ENCODE measurements at places on chromosomes 12 and 14.

- DNase-seq: peak; percentile 53
Observed at GRCh38 chr12:117380083-117380482, 18.7 kb upstream of the NOS1 start.

DNA sequence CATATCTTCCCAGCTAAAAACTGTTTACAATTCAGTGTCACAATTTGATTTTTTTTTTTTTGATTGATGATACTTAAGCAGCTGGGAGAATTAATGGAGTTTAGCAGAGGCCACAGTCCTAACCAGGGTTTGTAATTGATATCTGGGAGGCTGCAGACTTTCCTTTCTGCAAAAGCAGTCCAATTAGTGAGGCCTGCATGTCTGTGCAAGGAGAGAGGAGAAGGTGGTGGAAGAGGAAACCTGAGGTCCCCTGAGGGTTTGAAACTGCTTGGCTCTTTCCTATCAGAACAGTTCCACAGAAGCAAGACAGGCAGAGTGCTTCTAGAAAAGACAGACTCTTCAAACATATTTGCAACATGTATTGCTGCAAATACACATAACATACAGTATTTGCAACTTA is 160.8 kb upstream of the KRR1 start:
- no peak for DNase-seq

GRCh38 chr12:26768611-26769603 is 64.1 kb downstream of the ITPR2 start:
- DNase-seq: peak; percentile 97

DNA sequence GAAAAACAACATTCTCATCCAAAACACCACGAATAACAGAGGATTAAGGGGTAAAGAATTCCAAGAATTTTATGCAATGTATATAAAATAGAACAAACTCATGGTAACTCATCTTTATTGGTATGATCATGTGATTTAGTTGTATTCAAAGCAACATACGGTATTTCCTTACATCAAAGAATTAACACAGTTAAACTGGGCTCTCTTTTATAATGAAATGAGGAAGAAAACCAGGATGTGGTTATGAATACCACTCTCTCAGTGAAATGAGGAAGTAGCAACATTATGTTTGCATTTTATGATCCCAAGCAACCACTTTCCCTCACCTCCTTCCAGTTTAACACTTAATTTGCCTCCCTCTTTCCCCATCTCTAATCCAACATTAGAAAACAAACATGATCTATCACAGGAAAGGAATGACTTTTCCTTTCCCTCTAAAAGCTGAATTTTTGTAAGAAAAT is 22.9 kb downstream of the SPTLC2 start:
- peak; percentile 27 for DNase-seq

DNA sequence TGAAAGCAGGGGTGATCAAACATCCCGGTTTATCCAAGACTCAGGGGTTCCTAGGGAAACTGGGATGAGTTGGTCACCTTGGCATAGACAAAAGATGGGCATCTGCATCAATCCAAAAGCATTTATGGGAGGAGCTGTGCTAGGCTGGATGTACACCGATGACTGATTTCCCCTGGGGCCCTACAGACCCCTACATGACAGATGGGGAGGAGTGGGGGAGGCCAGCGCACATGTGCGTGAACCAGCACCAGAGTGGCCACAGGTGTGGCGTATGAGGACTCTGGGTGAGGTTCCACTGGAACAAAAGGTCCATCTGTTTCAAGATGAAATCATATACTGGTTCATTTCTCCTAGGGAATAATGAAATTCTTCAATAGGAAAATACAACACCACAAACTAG is 210.4 kb downstream of the ITPR2 start:
- DNase-seq: no peak

DNA sequence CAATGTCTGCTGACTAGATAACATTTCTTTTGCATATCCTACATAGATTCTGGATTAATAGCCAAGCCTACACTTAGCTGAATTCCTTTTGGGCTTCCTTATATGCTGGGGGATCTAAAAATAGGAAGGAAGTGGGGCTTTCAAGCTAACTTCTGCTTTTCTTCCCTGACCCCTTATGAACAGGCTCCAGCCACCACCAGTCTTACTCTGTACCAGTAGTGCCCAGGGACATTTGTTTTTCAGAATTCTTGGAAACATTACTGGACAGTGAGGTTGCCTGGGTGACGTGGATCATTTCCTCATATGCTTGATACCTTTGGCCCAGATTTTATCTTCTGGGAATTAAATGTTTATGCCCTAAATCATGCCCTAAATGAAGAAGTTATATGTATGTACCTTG is 55.9 kb upstream of the SRRM4 start:
- DNase-seq: no peak

GRCh38 chr14:83863042-83863774 is 1666.7 kb upstream of the FLRT2 start:
- DNase-seq: peak; percentile 10

DNA sequence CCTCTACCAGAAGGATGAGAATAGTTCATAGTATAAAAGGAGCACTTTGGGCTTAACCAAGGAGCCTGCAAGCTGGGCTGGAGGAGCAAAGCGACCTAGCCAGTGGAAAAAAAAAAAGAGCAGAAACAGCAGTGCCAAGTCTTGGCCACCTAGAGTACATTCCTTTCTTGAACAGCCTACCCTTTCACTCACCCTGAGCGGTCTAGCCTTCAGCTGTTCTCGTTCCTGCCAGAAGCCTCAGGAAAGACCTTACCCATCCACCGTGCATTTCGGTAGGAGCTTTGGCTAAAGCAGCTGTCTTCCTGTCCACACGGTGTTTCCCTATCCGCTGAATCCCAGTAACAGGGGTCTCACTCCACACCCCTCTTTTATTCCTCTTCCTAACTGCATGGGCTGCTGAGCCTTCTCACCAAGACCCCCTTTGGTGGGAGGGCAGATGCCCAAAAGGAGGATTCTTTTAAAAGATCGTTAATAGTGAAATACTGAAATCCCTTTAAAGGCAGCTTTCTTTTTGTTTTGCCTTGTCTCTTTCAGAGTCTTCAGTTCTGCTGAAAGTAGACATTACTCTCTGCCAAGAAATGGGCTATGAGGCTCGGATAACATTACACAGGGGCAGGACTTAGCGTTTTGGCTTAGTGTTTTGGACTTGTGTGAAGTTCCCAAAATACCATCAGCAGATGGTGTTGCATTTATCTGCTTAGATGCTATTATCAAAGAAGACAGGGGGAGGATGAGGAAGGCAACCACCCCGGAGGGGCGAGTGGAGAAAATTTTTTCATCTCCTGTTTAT is 88.5 kb upstream of the METAP2 start:
- DNase-seq: no peak

- peak; percentile 81 for DNase-seq
Observed at GRCh38 chr12:6632026-6632983, 3.5 kb downstream of the LPAR5 start.

GRCh38 chr12:752695-753610 is 574 bp downstream of the WNK1 start:
- DNase-seq: peak; percentile 94

- no peak for DNase-seq
Observed at GRCh38 chr12:77500089-77500488, 330.6 kb upstream of the NAV3 start.

DNA sequence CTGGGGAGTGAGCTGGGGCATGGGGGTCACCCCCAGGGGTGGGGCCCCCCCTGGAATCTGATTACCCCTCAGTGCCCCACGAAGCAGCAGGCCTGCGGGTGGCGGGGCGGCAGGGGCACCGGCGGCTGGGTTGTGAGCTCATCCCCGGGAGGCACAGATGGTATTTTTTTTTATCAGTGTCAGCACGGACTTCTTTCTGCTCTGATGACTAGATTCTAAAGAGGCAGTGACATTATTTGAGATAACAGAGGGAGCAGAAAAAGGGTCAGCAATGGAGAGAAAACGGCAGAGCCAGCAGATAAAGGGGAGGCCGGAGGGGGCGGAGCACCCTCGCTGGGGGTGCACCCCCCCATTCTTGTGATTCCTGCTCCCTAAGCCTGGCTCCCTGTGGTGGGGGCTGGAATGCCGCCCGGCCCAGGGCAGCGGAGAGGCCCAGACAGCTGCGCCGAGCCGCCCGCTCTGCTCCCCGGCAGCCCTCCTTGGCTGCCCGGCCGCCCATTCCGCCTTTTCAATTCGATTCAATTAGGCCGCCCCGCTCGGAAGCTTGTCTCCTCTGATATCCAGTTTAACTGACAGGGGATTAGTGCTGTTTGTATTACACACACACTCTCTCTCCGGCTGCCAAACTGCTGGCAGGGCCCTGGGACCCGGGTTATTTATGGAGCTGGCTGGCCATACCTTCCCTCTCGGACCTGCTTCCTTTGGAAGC is 32.9 kb downstream of the MVK start:
- DNase-seq: peak; percentile 91

DNA sequence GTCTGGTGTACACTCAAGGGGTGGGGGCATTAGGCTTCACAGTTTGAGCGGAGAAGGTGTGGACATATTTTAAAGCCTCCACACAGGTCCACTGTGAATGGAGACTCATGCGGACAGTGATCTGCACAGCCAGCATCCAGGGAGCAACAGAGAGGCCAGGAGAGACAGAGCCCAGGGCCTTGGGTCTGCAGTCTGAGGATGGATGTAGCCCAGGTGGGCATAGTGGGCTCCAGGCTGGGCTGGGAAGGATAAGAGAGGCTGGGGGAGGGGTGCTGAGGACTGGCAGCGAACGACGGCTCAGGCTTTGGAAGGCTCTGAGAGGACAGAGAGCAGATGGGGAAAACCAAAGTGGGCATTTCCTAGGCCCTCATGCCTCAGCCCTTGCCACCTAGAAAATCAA is 128.8 kb downstream of the PAPOLA start:
- DNase-seq: no peak

- DNase-seq: peak; percentile 85
Observed at GRCh38 chr12:112198120-112198733, 72.9 kb downstream of the TRAFD1 start.

GRCh38 chr12:11970155-11970520 is 100.6 kb upstream of the BCL2L14 start:
- DNase-seq: no peak

- DNase-seq: no peak
Observed at GRCh38 chr12:105670672-105671071, 340.2 kb downstream of the C12orf75 start.

DNA sequence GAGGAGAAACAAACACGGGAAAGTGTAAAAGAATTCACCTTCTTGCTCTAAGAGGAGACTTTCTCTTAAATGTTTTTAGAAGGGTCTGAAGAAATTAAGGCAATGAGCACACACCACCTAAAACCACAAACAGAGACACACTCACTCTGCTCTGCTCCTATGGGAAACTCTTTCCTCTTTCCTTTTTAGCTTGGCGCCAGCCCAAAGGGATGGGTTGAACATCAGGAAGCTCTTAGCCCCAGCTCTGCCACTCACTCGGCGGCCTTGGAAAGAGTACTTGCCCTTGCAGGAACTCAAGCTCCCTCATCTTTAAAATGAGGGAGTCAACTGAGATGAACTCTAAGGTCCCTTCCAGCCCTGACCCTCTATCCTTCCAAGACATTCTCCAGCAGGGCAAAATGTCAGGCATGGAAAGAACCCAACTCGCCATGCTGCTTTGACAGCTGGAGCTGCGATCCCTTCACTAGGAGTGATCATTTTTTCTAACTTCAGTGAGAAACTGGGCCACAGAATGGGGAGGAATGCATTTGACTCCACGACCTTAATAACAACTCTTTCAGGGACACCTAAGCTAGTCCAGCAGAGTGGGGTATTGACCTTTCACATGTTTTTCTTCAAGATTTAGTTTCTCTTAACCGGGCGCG is 980 bp upstream of the RNASE8 start:
- no peak for DNase-seq

DNA sequence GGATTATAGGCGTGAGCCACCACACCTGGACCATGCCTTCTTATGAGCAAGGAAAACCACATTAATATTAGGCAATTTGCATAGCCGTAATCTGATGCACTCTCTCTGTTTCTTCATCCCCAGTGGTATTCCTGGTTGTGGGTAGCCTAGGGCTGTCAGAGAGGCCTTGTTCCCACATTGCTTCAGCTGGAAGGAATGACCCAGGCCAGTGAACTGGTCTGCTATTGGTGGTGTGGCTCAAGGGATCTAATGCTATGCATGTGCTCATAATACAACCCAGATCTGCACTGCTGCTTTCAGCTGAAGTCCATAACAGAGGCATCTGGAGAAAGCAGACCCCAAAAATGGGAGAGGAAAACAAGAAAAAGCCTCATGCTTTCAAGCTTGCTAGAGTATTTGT is 33.1 kb upstream of the G2E3 start:
- DNase-seq: no peak

DNA sequence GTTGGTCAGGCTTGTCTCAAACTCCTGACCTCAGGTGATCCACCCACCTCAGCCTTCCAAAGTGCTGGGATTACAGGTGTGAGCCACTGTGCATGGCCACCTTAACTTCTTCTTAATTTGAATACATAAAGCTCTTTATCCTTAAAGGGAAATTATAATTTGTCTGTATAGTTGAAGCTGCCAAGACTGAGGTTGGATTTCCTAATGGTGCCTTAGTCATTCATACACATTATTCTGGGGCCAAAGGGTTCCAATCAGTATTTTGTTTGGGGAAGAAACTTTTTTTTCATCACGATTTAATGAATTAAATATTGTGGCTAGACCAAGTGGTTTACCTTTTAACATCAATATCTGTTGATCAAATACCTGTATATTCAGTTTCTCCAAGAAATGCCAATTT is 135.9 kb downstream of the SYT1 start:
- no peak for DNase-seq

- DNase-seq: no peak
Observed at GRCh38 chr12:28506271-28506670, 316.0 kb downstream of the CCDC91 start.

DNA sequence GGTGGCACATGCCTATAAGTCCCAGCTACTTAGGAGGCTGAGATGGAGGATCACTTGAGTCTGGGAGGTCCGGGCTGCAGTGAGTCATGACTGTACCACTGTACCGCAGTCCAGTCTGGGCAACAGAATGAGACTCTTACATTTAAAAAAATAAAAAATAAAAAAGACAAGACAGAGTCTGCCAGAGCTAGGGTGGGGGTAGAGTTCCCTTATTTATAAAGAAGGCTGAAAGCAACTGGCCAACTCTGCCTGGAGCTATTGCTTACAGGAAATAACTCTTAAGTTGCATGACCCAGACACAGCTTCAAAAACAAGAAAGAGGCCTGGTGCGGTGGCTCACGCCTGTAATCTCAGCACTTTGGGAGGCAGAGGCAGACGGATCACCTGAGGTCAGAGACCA is 31.5 kb downstream of the NUMB start:
- DNase-seq: no peak

GRCh38 chr14:66918527-66918926 is 270.7 kb upstream of the GARIN2 start:
- DNase-seq: no peak

GRCh38 chr12:20351406-20351805 is 16.9 kb upstream of the PDE3A start:
- no peak for DNase-seq
